ENCODE measurements at places on chromosomes 2 and 18. TPM values are rescaled to one million over a fixed set of nuclear protein-coding genes. Genes with fewer than 3 reads are reported as not detected.

- DNase-seq, result no peak
Observed at GRCh38 chr18:78900938-78901909, 78.4 kb upstream of the SALL3 start.

- DNase-seq, result peak; percentile 8
Observed at GRCh38 chr2:127621981-127622431, 23.9 kb upstream of the GPR17 start.

GRCh38 chr2:206991070-206991469 is 51.8 kb downstream of the CPO start:
- no peak for DNase-seq

GRCh38 chr2:216181953-216182461 is 72.9 kb downstream of the XRCC5 start:
- no peak for DNase-seq

- peak; percentile 54 for DNase-seq
Observed at GRCh38 chr2:215466097-215466909, 30.4 kb upstream of the FN1 start.

DNA sequence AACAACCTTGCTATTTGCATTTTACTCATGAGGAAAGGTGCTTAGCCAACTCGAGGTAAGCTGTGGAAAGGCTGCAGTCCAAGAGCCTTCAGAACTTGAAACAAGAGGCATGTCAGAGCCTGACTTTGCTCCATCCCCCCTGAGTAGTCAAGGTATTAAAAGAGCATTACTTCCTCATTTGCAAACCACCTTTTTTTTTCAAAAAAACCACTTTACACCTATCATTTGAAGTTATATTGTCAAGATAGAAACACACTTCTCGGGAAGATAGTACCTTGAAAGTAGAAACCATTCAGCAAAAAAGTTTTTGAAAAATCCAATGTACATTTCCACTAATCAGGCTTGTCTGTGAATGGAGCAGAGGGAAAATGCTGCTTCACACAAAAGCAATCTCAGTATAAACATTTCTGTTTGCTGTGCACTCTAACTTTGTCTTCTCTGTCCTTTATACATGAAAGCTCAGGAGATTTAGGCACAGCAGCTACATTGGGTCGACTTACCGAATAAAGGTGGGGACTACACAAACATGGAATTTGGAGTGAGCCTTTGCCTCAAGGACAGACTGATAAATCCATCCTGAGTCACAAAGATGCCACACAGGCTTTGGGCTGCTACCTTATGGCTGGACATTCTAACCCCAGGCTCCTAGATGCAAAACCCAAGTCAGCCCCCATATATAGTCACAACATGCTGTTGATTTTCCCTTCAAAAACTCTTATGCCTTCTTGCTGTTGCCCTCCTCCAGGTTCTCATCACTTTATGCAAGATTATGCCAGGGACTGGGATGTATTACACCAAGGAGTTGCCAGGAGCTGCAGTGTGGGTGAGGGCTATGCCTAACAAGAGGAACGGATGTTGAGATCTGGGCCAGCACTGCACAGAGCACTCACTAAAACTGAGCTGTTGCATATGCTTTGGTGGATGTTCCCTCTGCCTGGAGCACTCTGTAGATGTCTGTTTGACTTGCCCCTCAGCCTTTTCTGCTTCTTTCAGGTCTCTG is 41.4 kb upstream of the EML4 start:
- no peak for DNase-seq

Gene MYCN
- 0.38 TPM for total RNA-seq

Gene SCN2A
- 0.19 TPM for total RNA-seq

Gene SCYGR7
- total RNA-seq, result not detected

Gene CAPN14
- total RNA-seq, result 0.19 TPM
